ENCODE measurements at places on chromosomes 3 and 15.

DNA sequence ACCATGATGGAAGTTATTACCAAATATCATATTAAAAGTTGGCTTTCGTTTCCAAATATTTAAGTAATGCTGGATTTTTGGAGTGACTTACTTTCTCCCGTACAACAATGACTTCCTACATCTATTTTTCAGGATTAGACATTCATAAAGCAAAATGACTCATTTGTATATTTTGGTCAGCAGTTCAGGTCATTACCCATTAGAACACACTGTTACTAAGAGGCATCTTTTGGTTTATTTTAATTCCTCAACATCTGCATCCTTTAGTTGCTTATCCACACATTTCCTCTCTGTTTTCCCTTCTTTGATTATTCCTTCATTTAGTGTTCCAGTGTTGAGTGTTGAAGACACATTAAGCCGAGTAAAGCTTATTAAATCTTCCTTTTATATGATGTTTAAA is 348.2 kb downstream of the NAALADL2 start:
- DNase-seq = no peak

DNA sequence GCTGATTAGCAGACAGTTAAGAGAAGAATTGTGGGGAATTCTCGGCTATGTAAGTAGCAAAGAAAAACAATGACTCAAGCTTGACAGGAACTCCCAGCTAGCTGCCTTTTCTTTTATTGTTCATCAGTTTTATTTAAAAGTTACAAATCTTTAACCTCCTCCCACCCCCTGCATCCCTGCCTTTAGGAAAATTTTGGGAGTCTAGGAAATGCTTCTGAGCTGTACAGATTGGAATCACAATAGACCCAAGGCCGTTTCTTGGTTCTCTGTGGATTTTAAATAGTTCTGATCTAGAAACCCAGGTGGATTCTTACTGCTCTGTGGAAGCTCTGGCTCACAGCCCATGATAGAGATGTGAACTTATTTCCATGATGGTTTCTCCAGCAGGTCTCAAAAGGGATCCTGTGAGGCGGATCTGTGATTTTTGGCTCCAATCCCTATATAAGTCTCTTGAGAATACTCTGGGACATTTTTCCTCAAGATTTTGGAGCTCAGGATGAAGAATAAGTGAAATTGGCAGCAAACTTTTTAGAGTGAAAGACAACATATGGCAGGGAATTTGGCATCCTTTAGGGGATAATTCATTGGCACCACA is 312.3 kb downstream of the EPHA3 start:
- no peak for DNase-seq

- DNase-seq = no peak
Measured at GRCh38 chr3:198048445-198048844, 88.4 kb downstream of the LMLN start.

GRCh38 chr3:72536206-72536877 is 311.9 kb downstream of the SHQ1 start:
- no peak for DNase-seq

- DNase-seq = peak; percentile 58
Measured at GRCh38 chr3:122560680-122561079, 3.4 kb downstream of the PARP9 start.

GRCh38 chr3:111040959-111041358 is 30.7 kb upstream of the NECTIN3 start:
- no peak for DNase-seq

DNA sequence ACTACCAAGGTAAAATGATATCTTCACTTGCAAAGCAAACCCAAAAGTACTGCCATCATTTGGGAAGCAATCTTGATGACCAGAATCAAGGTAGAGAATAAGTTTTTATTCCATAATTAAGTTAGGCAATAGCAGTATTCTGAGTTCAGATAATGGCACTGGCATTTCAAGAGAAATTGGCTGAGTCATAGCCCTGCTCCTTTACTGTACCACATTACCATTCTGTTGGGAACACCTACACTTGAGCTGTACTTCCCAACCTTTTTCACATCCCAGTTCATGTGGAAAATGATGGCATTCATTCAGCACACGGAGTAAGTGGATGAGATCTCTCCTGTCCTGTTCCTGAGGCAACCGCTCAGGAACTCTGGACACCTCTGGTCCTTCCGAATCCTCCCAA is 311.6 kb upstream of the TPRG1 start:
- no peak for DNase-seq

DNA sequence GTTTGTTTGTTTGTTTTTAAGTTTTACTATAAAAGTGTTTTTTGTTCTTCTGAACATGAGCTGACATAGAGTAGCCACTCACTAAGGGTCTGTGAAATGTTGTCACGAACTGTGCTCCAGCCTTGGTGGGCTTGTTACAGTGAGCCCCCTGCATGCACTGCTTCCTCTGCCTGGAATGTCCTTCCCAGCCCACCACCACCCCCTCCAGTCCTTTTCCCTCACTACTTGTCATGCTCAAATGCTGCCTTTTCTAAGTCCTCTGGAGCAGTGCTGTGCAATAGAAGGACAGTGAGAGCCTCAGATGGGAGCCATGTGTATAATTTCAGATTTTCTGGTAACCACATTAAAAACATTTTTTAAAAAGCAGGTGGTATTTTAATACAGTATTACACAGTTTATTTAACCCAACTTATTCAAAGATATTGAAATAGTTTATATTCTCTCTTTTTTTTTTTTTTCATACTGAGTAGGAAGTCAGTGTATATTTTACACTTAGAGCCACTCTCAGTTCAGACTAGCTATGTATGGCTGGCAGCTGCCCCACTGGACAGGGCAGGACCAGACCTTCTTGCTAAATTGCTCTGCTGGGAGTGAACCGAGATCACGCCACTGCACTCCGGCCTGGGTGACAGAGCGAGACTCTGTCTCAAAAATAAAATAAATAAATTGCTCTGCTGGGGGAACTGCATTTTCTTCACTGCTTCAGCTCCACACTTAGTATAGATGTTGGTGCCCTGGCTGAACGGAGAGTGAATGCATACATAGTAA is 26.9 kb downstream of the MKRN2OS start:
- DNase-seq = no peak

GRCh38 chr3:20842002-20842401 is 656.0 kb upstream of the SGO1 start:
- no peak for DNase-seq

- DNase-seq = no peak
Measured at GRCh38 chr3:193483988-193484539, 70.6 kb downstream of the ATP13A4 start.

DNA sequence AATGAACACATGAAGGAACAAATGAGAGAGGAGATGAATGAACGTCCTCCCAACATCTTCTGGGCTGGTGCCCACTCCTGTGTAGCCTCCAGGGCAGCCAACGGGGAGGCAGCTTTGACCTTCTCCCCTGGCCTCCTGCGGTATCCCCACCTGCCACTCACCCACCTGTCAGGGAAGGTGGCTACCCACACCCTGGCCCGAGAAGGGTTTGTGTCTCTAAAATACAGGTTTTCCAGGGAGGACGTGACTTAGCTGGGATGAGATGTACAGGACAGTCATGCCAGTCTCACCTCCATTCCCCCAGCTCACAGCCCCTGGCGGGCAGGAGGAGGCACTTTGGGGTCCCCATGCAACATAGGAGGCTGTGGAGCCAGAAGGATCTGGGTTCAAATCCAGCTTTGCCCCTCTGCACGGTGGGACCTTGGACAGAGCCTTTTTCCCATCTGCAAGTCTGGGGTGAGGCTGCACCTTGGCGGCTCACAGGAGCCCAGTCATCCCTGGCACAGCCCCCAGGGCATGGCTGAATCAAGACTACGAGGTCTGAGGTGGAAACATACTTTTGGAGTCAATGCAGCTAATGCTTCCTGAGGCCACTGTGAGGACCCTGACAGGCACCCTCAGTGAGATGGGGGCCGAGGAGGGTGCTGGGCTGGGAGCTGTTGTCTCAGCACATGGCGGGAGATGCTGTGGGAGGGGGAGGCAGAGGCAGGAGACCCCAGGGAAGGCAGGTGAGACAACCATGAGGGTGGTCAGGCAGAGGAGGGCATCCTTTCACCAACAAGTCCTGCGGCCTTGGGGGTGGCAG is 11.1 kb upstream of the PLXND1 start:
- no peak for DNase-seq

DNA sequence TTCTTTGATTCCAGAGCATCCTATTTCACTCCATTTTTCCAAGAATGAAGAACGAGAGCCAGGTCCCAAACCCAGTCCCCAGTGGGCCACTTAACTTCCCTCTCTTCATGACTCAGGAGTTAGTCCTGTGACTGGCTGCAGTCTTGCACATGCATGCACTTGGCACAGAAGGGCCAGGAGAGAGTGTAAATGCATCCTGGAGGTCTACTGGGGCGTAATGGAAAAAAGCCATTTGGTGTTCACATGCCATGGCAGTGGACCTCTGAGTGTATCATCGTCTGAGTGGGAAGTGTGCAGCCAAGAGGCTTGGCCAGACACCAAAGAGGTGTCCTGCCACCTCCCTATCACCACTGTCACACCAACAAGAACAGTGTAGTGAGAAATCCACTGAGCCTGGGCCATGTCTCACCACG is 15.1 kb upstream of the RFTN1 start:
- no peak for DNase-seq

DNA sequence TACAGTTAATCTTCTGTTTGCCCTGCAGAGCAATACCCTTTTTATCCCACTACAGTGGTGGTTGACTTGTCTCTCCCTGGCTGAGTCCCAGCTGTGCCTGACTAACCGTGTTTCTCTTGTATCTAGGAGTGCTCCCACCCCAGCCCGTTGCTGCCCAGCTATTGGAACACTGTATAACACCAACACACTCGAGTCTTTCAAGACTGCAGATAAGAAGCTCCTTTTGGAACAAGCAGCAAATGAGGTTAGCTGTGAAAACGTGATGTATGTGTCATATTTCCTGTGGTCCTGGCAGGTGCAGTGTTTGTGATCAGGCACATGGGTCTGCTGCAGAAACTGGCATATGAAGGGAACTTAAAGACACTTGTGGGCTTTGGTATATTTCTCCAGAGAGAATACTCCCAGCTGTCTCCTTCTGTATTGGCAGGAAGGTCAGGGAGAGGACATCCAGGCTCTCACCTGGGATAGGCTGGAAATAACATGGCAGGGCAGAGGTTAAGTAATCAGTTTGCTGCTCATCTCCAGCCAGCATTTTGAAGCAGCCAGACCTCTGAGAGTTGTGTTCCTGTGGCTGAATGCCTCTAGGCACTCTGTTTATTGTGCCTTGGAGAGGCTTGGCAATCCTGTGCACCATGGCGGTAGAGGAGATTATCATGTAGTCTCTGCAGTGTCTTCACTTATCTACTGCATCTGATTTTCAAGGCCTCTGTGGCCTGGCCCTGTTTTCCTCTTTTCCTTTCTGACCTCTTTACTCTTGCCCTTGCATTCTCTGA is 34.8 kb downstream of the ATG7 start:
- no peak for DNase-seq

GRCh38 chr15:78340231-78341056 is at the start of gene CRABP1:
TSS of gene CRABP1 (plus strand) at chr15:78340353. CDS start at chr15:78340429, 76 bp downstream.
- no peak for DNase-seq

GRCh38 chr3:107956991-107957900 is 133.6 kb downstream of the CD47 start:
- DNase-seq = no peak

DNA sequence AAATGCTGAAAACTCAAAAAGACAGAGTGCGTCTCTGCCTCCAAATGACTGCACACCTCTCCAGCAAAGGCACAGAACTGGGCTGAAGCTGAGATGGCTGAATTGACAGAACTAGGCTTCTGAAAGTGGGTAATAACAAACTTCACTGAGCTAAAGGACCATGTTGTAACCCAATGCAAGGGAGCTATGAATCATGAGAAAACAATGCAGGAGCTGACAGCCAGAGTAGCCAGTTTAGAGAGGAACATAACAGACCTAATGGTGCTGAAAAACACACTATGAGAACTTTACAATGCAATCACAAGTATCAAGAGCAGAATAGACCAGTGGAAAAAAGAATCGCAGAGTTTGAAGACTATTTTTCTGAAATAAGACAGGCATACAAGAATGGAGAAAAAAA is 10.1 kb upstream of the AVEN start:
- no peak for DNase-seq
